Activated T-helper 2 cell treated with anti-CD3 and anti-CD28 coated beads, Interferon-gamma antibody, Interleukin-2, Interleukin-4, amounts not matched to agents 10 μg/mL and 5 μg/mL and 100 μg/mL, durations not matched to agents 14 hours and 24 hours and 36 hours (primary cell): ENCODE measurements at places on chromosomes 5 and 9. TPM values are rescaled to one million over a fixed set of nuclear protein-coding genes. Genes with fewer than 3 reads are reported as not detected.

NDST1 gene
- total RNA-seq, result 2.4 and 3.0 TPM in 2 replicates

COL27A1 gene
- 3.7 and 4.1 TPM in 2 replicates for total RNA-seq

PCDHB4 gene
- not detected in 2 replicates for total RNA-seq

ZNF366 gene
- total RNA-seq, result not detected in 2 replicates

OBP2B gene
- not detected in 2 replicates for total RNA-seq

ADCY2 gene
- total RNA-seq, result not detected in 2 replicates

GRCh38 chr5:177475563-177476427, 2.4 kb upstream of the DBN1 start:
- DNase-seq, result no peak
- peaks cover 42% of the 10 kb centered on the region for H3K4me1 ChIP-seq
- H3K27ac ChIP-seq, result peak overlapping the region; percentile 77

DNA sequence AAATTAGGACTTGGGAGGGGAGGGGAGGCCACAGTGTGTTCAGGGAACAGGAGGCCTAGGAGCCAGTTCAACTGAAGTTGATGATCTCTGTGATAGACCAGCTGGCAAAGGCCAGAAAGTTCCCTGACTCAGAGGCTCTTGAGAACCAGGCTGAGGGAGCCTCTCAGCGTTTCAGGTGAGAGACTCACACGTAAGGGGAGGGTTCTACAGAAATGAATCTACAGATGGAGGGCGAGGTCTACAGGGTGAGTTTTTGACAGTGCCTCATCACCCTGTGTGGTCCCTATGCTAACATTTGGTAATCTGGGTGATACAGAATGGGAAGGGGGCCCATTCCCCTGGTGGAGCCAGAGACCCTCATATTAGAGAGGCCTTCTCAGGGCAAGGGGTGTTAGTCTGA, 32.0 kb downstream of the ENHO start:
- no peaks in the 10 kb centered on the region for H3K36me3 ChIP-seq
- no peak overlapping the region for H3K27ac ChIP-seq
- peaks cover 3% of the 10 kb centered on the region for H3K4me1 ChIP-seq

DNA sequence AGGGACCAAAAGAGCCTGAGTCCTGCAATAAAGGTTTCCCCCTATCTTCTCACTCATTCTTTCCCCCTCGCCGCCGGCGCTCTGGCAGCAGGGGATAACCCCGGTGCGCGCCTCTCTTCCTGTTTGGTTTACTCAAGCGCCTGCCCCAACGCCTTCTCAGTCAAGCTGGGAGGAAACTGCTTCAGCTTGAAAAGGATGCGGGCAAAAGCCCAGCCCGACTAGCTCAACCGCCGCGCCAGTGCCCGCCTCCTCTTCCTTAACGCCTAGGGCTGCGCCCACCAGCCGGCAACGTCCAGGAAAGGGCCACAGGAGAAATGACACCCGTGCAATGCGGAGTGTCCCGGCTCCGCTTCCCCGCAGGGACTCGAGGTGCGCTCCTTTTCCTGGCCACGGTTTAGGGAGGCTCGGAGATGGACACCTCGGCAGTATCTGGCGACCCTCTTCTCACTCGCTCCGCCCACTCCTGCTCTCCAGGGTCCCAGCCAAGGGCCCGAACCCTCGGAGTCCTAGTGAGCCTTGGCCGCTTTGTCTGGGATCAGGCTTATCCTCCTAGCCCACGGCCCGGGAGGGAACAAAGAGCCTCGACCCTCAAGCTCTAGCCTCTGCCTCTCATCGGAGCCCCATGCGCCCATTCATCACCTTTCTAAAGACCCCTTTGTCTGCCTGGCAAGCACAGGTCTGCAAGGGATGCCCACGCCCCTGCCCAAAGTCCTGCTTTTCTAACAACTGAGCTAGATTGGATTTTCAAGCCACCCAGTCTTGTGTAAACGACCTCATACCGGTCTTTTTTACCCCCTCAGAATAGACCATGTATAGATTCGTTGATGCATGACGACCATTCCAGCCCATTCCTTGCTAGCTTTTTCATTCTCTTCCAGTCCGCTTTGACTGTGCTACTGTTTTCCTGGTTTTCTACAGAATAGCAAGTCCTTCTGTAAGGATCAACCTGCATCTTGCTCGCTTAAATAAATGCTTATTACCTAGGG, 2.0 kb downstream of the ST8SIA4 start:
- H3K27me3 ChIP-seq, result no peaks in the 10 kb centered on the region
- H3K36me3 ChIP-seq, result peaks cover 52% of the 10 kb centered on the region
- H3K27ac ChIP-seq, result peak overlapping the region; percentile 97
- peaks cover 38% of the 10 kb centered on the region for H3K4me1 ChIP-seq
- H3K4me3 ChIP-seq, result peak overlapping the region; percentile 97
- DNase-seq, result peak; percentile 91

GRCh38 chr9:95182854-95183563, 134.5 kb downstream of the FANCC start:
- no peaks in the 10 kb centered on the region for H3K27me3 ChIP-seq
- H3K4me1 ChIP-seq, result peaks cover 5% of the 10 kb centered on the region
- H3K27ac ChIP-seq, result no peak overlapping the region
- no peaks in the 10 kb centered on the region for H3K36me3 ChIP-seq

DNA sequence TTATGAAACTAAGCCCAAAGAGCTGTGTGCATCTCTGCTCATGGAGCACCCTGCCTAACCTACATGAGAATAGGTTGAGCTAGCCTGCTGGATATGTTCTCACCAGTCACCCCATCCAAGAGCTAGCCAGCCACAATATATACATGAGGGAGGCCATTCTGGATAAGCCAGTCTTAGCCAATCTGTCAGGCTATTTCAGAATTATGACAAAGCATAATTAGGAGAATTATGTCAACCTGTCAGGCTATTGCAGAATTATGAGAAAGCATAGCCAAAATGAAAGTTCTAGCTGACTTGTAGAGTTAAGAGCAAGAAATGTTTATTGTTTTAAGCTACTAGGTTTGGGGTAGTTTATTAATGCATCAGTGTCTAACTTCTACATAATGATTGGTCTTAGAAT, 189.8 kb downstream of the WDR70 start:
- H3K4me3 ChIP-seq, result no peak overlapping the region
- H3K27ac ChIP-seq, result no peak overlapping the region
- no peaks in the 10 kb centered on the region for H3K36me3 ChIP-seq
- H3K27me3 ChIP-seq, result no peaks in the 10 kb centered on the region

DNA sequence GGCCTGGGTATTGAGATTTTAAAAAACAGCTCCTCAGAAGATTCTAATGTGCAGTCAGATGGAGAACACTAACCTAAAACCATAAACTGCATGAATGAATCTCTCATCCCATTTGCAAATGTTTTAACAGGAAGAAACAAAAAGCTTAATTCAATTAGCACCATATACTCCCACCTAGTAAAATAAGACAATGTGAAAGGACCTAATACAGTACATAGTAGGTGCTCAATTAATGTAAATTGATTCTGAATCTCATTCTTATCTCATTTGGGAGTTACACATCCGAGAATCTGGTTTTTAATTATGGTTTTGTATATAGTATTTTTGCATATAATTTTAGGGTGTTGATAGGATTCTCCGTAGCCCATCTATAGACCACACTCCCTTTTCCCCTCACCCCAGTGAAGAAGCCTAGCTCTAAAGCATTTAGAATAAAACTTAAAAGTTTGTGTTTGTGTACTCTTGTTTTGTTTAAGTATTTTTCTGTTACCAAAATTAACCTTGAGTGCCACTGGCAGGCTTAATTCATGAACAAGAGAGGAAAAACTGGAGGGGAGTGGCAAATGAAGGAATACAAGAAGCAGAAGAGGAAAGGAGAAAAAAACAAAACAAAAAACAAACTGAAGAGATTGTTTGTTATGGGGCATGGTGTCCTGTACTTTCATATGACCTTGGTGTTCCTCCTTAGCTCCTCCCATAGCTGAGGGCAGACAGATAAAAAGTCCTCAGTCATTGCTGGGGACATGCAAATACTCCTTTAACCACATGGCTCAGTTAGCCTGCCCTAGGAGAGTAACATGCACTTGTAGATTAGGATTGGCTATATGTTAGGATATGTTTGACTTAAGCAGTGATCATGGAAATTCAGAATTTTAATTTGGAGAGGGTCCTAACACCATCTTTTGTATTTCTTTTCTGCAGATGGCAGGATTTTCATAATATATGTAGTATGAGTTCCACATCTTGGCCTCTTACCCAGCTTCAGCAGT, 1.2 kb downstream of the RNF14 start:
- no peaks in the 10 kb centered on the region for H3K27me3 ChIP-seq
- H3K4me1 ChIP-seq, result peaks cover 33% of the 10 kb centered on the region
- H3K36me3 ChIP-seq, result peaks cover 32% of the 10 kb centered on the region
- H3K27ac ChIP-seq, result peak overlapping the region; percentile 93
